ENCODE measurements at places on chromosomes 2 and 18.

- DNase-seq = no peak
Observed at GRCh38 chr2:207226671-207227061, 60.9 kb upstream of the KLF7 start.

DNA sequence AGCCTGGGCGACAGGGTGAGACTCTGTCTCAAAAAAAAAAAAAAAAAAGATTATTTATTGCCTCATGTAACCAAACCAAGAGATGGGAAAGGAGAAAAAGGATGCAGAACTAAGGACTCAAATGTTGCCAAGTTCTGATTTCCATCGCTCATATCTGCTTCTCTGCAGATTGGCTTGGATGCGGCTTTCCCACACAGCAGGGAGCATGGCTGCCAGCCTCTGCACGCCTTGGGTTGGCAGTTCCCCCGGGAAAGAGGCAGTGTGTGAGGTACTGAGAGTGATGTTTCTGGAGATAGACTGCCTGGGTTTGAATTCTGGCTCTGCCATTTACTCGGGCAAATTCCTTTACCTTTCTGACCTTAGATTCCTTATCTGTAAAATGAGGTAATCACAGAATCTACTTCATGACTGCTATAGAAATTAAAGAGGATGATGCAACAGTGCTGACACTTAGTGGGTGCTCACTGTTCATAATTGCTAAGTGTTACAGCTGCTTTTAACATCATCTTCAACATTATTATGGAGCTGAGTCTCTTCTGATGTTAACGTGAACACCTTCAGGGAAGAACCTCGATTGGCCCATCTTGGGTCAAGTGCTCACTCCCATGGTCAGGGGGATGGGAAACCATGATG is 68.8 kb downstream of the ACAA2 start:
- no peak for DNase-seq

- no peak for DNase-seq
Observed at GRCh38 chr2:109162999-109163398, 34.0 kb downstream of the SH3RF3 start.

DNA sequence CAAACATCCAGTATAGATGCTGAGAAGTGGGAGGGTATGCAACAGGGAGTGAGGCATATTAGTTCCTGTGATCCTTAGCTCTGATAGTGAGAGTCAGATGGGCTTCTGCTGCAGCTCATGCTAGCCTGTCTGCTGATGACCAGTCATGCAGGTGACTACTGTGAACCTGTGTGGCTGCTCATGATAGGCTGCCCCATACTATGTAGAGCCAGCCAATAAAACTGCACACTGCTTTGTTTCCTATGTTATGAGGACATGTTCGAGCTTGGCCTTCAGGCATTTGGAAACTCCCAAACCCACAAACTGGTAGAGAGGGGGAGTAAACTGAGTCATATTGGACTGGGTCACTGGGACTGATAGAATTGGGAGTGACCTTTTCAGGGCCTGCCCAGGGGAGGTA is 20.1 kb upstream of the SERPINE2 start:
- DNase-seq = no peak

DNA sequence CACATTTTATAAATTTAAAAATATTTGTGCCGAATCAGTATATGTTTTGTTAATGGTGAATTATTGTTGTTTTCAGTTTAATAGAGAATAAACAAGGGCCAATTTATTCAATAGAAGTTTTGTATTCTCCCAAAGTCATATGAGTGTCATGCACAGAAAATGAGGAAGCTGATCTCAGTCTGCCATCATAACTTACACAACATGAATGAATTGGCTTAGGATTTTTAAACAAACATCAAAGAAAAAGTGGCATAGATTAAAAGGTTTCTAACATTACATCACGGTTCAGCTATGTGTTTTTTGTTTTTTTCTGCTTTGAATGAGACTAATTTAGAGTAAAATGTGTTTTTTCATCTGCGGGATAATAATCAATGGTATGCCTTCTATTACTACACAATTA is 123.4 kb upstream of the CTNNA2 start:
- DNase-seq = no peak
